ENCODE measurements at places on chromosomes 2 and 18.

- no peak for DNase-seq
Measured at GRCh38 chr2:42618972-42619371, 50.5 kb downstream of the MTA3 start.

GRCh38 chr2:211477537-211478275 lies 921.3 kb downstream of the CPS1 start:
- DNase-seq = no peak

- no peak for DNase-seq
Measured at GRCh38 chr2:68429311-68429826, 37.7 kb downstream of the FBXO48 start.

GRCh38 chr2:171530378-171530777 lies 8.1 kb downstream of the CYBRD1 start:
- DNase-seq = no peak

GRCh38 chr18:55863876-55864275 lies 275.9 kb upstream of the TCF4 start:
- DNase-seq = no peak

- no peak for DNase-seq
Measured at GRCh38 chr18:10475654-10476291, 21.3 kb downstream of the APCDD1 start.

DNA sequence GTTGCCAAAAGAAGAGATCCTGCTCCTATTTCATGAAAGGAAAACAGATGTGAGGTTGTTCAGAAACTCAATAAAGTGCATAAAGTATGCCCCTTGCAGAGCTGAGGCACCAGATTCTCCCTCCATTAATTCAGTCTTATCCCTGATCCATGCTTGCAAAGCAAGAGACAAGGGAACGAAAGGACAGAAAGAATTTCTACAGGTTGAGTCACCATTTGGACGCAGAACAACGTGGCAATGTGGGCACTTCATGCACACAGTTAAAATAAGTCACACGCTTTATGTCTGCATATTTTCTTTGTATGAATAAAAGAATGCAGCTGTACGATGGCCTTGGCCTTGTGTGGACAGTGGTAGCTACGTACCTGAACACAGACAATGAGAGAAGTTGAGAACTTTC lies 321.7 kb upstream of the REV1 start:
- no peak for DNase-seq

- no peak for DNase-seq
Measured at GRCh38 chr2:39919511-39920306, 140.7 kb upstream of the THUMPD2 start.

DNA sequence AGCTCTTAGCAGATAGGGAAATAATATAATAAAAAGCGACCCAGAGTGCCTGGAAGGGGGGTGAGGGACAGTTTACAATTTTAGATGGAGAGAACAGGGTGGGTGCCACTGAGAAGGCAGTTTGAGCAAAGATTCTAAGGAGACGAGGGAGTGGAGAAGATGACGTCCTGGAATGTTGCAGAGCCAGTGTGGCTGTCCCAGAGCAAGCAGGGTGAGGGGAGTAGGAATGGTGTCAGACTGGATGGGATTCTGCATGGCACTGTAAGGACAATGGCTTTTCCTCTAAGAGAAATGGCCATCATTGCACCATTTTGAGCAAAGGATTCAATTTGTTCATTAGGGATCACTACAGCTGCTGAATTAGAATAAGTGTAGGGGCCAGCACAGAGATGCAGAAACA lies 73.1 kb downstream of the FAM124B start:
- DNase-seq = no peak

GRCh38 chr2:57701391-57701791 lies 345.2 kb upstream of the VRK2 start:
- no peak for DNase-seq

- no peak for DNase-seq
Measured at GRCh38 chr2:82023710-82024109, 1719.2 kb upstream of the LRRTM1 start.

- no peak for DNase-seq
Measured at GRCh38 chr2:142714600-142714999, 162.9 kb upstream of the KYNU start.

- no peak for DNase-seq
Measured at GRCh38 chr2:127044977-127045661, 61.8 kb downstream of the BIN1 start.

DNA sequence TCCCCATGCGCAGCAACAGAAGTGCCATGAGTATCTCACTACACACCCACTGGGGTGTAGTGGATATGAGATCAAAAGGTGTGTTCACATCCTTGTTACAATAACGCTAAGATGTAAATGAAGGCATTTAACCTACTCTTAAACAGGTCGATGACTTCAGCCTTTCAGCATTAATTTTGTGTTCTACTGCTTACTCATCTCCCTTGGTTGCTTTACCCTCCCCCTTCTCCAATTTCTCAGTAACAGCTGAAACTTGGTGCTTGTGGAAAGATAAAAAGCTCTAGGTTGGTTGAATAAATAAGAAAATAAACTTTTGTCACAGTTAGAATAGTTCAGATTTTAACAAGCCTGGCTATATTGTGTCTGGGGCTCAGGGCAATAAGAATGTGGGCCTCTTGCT lies 147.5 kb upstream of the SESTD1 start:
- DNase-seq = no peak

DNA sequence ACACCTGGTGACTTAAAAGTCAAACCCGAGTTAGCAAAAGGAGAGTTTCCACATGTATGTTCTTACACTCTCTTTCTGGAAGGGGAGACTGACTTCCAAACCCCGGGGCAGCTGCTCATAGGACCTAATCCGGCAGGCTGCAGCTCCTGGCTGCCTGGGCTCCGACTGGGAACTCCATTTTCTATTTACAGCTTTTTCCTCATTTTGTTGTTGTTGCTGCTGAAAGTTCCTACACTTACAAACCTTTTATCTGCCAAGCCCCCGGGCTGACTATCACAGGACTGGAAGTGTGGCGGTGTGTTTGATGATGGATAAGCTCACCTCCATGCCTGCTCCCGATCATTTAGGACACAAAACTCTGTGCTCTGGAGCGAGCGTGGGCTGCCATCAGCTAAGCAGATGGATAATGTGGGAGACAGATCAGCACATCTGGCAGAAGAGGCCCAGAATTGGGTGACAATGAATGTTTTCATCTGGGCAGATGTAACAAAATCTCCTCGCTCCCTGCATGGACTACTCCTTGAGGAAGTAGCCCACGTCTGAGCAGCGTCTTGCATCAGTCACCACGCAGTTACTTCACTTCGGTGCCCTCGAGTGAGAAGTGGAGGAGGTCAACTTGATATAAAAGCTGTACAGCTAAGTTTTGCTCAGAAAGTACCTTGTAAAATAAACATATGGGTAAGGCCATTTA lies 114.4 kb upstream of the COPS8 start:
- no peak for DNase-seq

DNA sequence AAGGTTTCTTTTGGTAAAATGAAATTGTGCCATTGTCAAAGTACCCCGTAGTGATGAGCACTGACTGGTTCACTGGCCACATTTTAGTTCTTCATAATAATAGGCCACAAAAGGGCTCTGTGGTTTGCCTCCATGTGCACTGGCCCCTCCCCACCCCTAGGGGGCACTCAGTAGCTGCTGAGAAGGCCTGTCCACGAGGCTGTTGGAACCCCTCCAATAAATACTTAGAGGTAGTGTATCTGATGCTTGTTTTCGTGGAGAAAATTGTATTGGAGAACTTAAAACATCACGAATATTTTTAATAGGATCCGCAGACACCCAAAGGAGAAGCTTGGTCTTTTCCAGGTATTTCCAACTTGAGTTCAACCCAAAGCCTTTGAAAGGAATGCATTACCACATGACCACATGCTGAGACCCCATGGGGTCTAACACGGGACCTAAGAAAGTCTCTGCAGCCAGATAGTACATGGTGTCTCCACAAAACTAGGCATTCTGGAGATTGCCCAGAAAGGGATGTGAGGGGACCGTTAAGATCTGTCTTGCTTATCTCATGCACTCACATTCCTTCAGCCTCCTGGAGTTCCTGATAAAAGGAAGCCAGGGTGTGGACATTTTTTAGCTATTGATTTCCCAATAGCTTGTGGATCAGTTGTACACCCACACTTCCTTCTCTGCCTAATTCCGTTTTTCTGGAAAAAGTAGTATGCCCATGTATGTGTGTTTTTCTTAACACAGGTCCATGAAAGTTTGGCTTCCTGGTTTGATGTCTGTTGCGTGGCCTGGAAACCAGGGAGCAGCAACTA lies 28.5 kb upstream of the NOSTRIN start:
- no peak for DNase-seq

GRCh38 chr2:200089040-200089755 lies 133.8 kb downstream of the MAIP1 start:
- no peak for DNase-seq

DNA sequence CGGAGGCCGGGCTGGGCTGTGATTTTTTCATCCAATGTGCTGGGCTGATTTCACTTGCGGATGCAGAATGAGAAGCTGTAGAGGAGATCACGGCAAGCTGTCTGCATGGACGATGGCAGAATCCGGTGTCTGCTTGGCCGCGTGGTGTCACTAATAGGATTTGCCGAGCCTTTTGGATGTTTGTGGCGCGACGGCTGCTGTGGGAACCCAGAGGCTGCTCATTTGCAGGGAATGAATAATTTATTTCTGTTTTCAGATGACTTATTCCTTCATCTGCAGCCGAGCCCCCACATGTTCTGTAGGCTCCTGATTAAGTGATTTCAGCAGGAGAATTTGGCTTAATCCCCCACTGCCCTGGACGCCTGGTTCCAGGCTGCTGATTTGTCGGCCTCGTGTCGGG lies 62.6 kb downstream of the ODC1 start:
- no peak for DNase-seq

DNA sequence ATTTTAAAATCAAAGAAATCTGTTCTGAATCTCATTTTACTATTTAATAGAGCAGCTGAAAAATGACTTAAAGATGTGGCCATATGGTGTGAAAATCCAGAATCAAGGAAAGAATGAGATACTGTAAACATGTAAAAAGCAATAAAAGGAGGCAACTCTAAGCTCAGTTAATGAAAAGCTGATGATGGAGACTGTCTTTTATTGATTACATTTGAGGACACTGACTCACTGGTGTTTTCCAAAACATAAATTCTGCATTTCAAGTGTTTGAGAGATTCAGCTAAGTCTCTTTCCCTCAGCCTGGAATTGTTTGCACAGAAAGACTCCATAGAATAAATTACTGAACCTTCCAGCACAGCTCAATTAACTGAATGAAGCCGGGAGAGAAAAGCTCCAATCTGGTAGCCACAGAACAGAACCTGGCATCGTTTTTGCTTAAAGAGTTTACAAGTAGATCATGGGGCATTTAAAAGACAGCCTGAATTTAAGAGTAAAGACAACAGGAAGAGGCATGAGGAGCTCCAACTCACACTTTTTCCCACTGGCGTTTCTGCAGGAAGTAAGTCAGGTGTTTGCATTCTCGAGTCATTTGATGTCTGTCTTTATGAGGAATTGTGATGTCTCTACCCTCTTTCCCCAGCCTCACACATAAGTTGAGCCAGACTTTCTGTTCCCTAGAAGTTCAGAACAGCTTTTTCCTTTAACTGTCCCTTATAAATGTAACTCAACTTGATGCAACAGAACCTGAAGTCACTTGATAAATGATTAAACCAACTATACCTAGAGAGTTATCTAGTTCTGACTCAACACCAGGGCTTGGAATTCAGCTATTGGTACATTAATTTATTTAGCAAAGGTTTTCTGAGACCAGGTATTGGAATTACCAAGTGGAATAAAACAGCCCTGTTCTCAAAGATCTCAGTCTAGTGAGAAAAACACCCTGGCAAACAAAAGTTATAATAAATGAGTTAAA lies 53.3 kb downstream of the FTCDNL1 start:
- DNase-seq = no peak
